ENCODE measurements at places on chromosomes 2 and 18.

- no peak for DNase-seq
Observed at GRCh38 chr2:182715121-182715891, 751 bp upstream of the DNAJC10 start.

GRCh38 chr2:30761226-30761625 lies 46.0 kb downstream of the CAPN13 start:
- no peak for DNase-seq

GRCh38 chr18:50527636-50528307 lies 32.1 kb upstream of the MAPK4 start:
- DNase-seq: no peak

- DNase-seq: no peak
Observed at GRCh38 chr2:148756292-148756975, 111.9 kb downstream of the EPC2 start.

- DNase-seq: no peak
Observed at GRCh38 chr2:72037261-72037666, 110.4 kb downstream of the CYP26B1 start.

- no peak for DNase-seq
Observed at GRCh38 chr2:55011831-55012671, 38.2 kb downstream of the RTN4 start.

GRCh38 chr2:1754046-1754445 lies 9.7 kb upstream of the PXDN start:
- DNase-seq: peak; percentile 36

DNA sequence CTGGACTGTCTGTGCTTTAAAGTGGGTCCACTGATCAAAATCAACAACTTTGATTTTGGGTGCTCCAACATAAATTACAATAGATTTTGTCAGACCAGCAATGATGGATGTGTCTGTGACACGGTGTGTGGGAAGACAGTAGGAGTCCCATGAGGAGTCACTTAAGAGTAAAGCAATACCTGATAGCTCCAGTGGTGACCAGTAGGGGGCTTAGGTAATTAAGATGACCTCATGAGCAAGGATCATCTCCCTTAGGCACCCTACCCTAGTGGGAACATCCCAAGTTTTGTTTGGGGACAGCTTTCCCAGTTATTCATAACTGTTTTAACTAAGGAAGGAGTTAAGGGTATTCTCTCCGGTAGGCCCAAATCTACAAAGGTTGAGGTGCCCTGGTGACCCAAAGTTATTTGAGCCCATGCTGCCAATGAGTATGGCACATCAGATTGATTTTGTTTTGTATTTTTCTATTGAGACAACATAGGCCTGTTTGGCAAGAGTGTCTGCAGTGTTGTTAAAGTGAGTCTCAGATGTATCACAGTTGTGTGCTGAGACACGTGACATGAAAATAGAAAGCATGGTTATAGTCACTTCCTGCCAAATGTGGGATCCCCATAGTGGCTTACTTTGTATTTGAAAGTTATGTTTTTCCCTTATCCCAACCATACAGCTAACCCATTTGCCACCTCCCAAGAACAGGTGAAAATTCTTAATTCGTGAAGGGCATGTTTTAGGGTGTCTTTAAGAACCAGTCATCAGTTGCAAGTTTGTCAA lies 1337.6 kb upstream of the SLC39A10 start:
- no peak for DNase-seq

DNA sequence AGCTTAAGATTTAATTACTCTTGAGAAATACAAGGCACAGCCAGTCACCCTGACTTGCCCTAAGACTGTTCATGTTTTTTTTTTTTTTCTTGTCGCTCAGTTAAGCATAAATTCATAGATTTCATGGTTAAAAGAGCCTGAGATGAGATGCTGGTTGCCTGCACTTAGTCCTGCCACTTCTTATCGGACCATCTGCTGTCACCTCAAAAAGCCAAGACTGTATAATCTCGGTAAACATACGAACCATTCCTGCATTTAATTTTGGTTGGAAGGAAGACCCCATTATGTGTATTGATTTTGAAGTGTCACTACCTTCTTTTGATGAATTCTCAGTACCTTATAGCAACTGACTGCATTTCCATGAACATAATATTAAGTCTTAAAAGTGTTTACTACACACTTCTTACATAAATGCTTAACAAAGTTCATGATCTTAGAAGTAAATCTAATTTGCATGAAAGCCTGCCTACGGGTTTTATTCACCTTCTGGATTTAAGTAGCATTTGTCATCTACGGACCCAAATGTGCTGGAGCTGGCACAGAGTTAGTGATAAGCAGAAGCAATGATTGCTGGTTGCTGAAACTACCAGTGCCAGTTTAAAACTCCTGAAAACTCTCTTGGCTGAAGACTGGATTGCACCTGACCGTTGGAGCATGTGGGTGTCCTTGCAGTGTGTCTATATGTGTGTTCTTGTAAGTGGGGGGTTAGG lies 843.4 kb downstream of the TMEM182 start:
- no peak for DNase-seq

DNA sequence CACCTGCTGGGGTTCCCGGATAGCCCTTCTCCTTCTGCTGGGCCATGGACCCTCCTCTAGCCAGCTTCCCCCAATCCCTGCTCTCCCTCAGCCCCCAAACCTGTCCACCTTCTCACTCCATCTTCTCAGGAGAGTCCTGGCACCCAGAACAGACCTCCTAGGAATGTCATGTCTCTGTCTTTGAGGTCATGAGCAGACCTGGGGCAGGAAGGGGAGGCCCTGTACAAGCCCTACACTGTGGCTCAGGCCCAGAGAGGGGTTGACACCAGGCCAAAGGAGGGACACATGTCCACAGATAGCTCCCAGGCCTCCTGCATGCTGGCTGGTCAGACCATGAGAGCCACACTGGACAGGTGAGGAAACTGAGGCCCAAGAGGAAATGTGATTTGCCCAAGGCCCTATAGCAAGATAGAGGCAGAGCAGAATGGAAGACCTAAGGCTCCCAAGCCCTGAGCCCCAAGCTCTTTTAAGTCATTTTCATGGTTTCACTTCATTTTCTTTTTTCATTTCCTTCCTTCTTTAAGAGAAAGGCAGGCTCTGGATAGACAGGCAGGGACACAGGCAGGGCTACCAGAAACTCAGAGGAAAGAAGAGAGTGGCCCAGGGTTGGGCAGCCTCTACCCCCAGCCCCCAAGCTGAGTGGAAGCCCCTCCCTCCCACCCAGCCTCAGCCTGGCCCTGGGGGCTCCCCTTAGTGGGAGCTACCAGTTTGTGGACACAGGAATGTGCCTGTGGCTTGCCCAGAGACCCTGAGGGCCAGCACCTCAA lies 159.7 kb downstream of the SMAD7 start:
- DNase-seq: no peak

GRCh38 chr2:43124687-43125057 lies 101.7 kb downstream of the ZFP36L2 start:
- no peak for DNase-seq

GRCh38 chr2:170217778-170218251 lies 39.9 kb downstream of the MYO3B start:
- DNase-seq: no peak

GRCh38 chr2:104452558-104452957 lies 401.4 kb upstream of the POU3F3 start:
- DNase-seq: no peak

GRCh38 chr2:207206011-207206410 lies 40.3 kb upstream of the KLF7 start:
- no peak for DNase-seq

- DNase-seq: peak; percentile 43
Observed at GRCh38 chr18:49024804-49025421, 74.1 kb upstream of the SMAD7 start.

- DNase-seq: no peak
Observed at GRCh38 chr2:196162586-196163175, 8.7 kb downstream of the STK17B start.

DNA sequence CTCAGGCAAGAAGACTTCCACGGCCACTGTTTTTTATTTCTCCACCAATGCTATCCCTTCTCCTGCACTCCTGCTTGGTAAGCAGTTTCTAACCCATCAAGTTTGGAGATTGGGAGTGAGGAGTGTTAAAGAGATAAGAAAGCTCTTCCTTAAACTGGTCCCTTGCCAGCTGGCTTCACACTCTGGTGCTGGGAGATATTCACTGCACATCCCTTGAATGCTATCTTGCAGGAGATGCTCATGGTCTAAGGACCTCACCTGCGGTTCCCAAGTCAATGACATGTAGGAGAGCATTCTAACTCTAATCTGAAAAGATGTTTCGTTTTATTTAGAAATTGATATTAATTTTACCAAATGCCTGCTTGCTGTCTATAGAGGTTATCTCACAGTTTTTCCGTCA lies 28.2 kb upstream of the CYRIA start:
- DNase-seq: no peak

GRCh38 chr2:240509667-240510512 lies 47.9 kb downstream of the ANKMY1 start:
- DNase-seq: peak; percentile 32

GRCh38 chr2:10186868-10187535 lies 64.5 kb downstream of the RRM2 start:
- no peak for DNase-seq

DNA sequence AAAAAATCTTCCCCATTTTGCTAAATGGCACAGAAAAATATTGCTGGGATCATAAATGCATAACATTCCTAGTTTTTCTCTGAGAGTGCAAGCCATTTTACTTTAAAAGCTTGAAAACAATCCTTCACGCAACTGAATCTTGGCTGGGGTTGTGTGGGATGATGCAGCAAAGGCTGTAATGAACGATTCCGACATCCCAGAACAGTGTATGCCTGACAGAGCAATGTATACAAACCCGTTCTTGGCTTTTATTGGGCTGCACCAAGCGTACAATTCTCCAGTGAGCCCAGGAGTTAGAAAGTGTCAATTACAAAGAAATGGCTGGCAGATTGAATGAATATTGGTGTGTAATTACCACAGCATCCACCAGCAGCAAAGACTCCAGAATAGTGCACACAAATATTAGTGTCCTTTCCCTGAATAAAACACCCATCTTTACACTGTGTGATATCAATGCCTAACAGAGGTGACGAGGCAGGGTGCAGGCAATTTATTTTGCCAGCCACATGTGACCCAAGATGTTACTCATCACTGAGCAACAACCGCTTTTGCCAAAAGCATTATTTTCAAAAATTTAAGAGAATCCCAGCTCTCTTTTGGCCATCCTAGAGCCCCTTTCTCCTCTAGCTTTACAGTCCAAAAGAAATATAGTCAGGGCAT lies 578.6 kb upstream of the CHAC2 start:
- no peak for DNase-seq

GRCh38 chr2:205869439-205869838 lies 187.1 kb downstream of the NRP2 start:
- no peak for DNase-seq

GRCh38 chr2:38125842-38126241 lies 49.9 kb upstream of the CYP1B1 start:
- DNase-seq: no peak
